ENCODE measurements at places on chromosomes 5 and 9. TPM values are rescaled to one million over a fixed set of nuclear protein-coding genes. Genes with fewer than 3 reads are reported as not detected.

Gene CDX1
- polyA plus RNA-seq: 0.09 TPM

Gene PCDHGA9
- 0.59 TPM for polyA plus RNA-seq

Gene ADGRD2
- polyA plus RNA-seq: not detected

Gene FGFR4
- polyA plus RNA-seq: 35.7 TPM
